ENCODE measurements at places on chromosomes 2 and 18.

DNA sequence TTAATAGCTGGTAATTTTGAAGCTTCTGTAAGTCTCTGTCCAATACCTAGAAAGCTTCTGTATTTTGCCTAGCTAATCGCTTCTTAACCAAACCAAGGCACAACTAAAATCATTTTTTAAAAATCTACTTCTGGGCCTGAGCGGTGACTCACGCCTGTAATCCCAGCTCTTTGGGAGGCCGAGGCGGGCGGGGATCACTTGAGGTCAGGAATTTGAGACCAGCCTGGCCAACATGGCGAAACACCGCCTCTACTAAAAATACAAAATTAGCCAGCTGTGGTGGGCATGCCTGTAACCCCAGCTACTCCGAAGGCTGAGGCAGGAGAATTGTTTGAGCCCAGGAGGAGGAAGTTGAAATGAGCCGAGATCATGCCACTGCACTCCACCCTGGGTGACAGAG lies 148.6 kb upstream of the FIGN start:
- DNase-seq = no peak

DNA sequence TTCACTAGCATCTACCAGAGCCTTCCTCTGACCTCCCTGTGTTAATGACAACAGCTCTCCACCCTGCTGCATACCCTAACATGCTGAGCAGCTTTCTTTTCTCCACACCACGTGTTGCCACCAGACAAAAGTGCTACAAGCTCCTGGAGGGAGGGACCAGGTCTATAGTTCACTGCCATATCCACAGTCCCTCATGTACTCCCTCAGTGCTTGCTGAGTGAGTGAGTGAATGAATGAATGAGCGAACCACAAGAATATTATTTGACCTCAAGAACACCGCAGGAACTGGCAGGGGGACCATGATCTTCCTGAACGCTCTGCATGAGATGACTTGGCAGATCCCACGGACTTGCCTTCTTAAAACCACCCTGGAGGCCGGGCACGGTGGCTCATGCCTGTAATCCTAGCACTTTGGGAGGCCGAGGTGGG lies 47.4 kb upstream of the CAB39 start:
- no peak for DNase-seq

DNA sequence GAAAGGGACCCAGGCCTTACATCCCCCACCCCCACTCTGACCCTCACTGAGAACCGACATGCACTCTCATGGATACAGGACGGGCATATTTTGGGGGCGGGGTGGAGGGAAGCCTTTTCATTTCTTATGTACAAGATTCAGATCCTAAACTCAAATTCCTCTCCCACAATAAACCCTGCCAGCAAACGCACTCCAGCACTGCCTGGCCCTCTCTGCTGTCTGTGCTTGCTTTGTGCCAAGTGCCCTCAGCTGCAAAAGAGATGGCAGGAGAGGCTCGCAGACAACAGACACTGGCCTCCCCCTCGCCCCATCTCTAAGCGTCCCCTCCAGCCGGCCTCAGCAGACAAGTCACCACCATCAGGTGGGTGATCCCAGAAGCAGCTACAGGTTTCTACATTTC lies 42.4 kb downstream of the FAM168B start:
- DNase-seq = no peak

- DNase-seq = no peak
Observed at GRCh38 chr2:20994130-20994529, 49.7 kb downstream of the APOB start.

GRCh38 chr2:223692191-223692947 lies 90.2 kb upstream of the SCG2 start:
- DNase-seq = no peak

DNA sequence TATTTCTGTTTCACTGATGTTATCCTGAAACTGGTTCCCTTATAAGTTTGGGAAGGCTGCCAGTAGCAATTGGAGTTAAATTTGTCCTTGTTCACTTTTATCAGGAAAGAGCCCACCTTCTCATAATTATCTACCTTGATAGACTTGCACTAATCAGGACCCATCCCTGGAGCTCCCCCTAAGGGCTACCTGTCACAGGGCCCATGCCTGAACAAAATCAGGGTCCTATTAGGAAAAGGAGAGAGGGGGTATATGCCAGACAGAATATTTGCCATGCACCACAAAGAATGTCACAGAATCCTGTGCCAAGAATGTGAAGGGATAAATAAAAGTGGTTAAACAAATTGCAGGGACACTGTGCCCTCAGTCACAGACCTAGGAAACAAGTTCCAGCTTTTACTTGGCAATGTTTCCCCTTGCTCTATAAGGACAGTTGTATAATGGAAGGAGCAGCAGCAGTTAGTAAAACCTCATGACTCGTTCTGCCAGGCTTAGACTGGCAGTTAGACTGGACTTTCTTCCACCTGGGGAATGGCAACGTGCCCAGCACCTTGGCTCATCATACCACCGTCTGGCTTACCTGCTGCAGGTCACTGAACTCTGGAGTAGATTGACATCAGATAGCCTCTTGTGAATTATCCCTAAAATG lies 32.3 kb upstream of the VWC2L start:
- no peak for DNase-seq

GRCh38 chr18:24011123-24011917 lies 3.2 kb upstream of the TTC39C start:
- no peak for DNase-seq

- DNase-seq = no peak
Observed at GRCh38 chr2:169684135-169684565, 10.1 kb downstream of the CFAP210 start.

- no peak for DNase-seq
Observed at GRCh38 chr18:31931163-31931885, 11.6 kb downstream of the TRAPPC8 start.

- no peak for DNase-seq
Observed at GRCh38 chr2:242019344-242019743, 149.8 kb downstream of the RTP5 start.
